ENCODE measurements at places on chromosomes 3 and 15. TPM values are rescaled to one million over a fixed set of nuclear protein-coding genes. Genes with fewer than 3 reads are reported as not detected.
A peak's percentile ranks its signal among the peaks of the same experiment; 100 is the strongest.

Gene GOLGA6L7
- total RNA-seq: not detected

Gene CTXN2
- not detected for total RNA-seq

Gene ULK4
- 24.1 TPM for total RNA-seq

Gene MYRIP
- 7.4 TPM for total RNA-seq

Gene ARHGAP31
- total RNA-seq: 13.0 TPM

Gene PHLDB2
- total RNA-seq: 66.8 TPM

Gene SGO1
- 10.8 TPM for total RNA-seq

Gene CHRNA3
- total RNA-seq: 3.7 TPM

DNA sequence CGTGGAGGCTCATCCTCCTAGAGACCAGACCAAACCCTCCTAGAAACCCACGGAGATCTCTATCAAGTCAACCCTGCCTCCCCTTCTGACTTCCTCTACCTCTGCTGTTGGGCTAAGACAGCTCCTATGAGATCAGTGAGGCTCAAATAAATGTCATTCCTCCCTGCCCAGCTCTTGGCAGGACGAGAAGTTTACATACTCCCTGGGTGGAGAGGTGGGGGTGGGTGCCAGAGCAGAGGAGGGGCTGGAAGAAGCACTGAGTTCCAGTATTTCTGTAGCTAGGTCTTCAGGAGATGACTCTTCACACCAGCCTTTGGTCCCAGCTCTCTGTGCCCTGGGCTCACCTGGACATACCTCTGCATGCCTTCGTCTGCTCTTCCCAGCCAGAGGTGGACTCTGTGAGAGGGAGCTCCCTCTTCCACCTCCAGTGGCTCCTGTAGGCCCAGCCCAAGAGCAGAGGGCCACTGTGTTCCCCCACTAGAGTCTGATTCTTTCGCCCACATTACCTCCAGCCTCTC lies 42.4 kb upstream of the TLE3 start:
- DNase-seq: no peak

- no peak for DNase-seq
Measured at GRCh38 chr3:78951342-78951945, 816.4 kb downstream of the ROBO1 start.

DNA sequence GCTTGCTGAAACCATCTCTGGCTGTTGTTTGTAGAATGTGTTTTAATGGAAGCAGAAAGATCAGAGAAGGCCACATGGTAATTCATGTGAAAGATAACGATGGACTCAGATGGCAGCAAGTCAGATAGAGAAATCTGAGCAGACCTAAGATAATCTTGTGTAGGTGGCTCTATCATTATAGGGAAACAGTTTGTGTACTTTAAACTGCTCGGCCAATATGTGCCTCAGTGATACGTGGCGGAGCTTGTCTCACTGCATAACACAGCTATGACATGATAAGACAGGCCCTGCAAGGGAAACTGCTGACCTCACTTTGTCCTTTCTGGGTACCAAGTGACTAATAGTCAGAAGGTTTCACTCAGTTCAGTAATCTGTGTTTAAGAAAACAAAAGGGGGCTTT lies 51.0 kb downstream of the MME start:
- no peak for DNase-seq

DNA sequence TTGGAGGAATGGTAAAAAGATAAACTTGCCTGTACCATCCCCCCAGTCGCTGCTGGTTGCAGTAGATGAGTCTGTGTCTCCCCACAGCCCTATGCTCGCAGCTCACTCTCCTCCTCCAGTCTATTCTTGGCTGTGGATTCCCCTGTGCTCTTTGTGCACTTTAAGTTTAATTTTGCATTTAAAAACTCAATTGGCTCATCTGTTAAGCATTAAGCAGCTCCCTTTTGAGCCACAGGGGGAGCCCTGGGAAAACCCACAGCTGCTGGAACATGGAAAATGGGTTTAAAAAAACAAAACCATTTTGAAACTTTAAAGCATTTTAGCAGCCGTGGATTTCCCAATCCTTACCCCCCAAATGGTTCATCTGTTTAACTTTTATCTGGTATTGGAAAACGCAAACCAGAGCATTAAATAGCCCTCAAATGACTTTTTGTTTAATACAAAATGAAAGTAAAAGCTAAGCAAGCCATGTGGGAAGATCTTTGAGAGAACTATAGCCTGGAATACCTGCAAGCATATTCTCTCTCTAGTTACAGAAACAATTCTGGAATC lies 536.9 kb downstream of the ZIC1 start:
- no peak for DNase-seq

GRCh38 chr3:153233986-153234385 lies 72.0 kb downstream of the RAP2B start:
- DNase-seq: no peak

GRCh38 chr3:30680789-30681648 lies 74.6 kb downstream of the TGFBR2 start:
- DNase-seq: no peak

DNA sequence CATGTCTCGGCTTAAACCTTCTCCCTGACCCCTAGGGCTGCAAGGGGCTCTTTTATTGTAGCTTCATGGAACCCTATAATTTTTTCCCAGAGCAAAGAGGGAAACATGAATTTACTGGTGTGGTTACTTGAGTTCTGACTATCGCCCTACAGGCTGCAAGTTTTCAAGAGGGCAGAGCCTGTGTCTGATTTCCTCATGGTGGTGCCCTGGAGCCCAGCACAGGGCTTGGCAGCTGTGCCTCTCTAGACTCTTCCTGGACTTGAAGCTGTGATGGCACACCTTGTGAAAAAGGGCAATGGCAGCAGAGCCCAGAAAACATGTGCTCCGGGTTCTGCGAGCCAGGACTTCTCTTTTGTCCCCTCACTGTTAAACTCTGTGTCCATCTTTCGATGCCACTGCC lies 34.2 kb upstream of the TF start:
- DNase-seq: peak; percentile 69

DNA sequence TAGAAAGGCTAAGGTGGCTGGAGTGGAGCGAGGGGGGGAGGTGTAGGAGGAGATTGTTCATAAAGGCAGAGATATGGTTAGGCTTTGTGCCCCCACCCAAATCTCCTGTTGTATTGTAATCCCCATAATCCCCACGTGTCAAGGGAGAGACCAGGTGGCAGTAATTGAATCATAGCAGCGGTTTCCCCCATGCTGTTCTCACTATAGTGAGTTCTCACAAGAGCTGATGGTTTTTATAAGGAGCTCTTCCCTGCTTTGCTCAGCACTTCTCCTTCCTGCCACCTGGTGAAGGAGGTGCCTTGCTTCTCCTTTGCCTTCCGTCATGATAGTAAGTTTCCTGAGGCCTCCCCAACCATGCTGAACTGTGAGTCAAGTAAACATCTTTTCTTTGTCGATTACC lies 64.7 kb upstream of the CFAP161 start:
- DNase-seq: no peak

GRCh38 chr15:65245096-65245856 lies 34.0 kb upstream of the CILP start:
- peak; percentile 97 for DNase-seq

DNA sequence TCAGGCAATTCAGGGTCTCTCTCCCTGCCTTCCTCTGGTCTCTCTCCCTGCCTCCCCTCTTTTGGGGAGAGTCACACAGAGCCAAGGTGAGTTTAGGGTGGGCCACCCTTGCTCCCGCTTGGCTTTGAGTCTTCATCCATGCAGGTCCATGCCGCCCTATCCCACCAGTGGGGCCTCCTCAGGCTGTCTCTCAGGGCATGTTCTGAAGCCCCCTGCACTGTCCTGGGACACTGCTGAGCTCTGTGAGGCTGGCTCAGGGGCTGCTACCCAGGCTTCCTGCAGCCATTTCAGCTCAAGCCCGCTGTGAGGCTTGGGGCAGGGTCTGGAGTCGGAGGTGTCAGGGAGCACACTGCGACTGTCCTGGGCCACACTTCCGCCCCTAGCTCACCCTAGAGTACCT lies 203.1 kb downstream of the SSR3 start:
- DNase-seq: no peak

- DNase-seq: no peak
Measured at GRCh38 chr3:125232401-125232800, 19.9 kb upstream of the SLC12A8 start.

DNA sequence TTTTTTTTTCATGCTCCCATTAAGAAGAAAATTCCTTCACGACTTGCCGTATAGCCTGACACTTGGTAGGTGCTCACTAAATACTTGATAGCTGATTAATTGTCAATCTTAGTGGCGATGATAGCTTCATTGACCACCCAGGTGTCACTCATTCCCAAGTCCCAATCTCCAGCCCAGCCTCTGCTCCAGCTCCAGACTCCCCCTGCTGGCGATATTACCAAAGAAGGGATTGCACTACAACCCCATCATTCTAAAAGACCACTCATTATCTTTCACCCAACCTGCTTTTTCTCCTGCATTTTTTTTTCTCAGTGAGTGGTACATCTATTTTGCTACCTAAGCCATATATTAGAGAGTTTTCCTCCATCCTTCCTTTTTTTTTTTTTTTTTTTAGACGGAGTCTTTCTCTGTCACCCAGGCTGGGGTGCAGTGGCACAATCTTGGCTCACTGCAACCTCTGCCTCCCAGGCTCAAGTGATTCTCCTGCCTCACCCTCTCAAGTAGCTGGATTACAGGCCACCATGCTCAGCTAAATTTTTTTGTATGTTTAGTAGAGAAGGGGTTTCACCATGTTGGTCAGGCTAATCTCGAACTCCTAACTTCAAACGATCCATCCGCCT lies 19.5 kb upstream of the COMMD2 start:
- no peak for DNase-seq

DNA sequence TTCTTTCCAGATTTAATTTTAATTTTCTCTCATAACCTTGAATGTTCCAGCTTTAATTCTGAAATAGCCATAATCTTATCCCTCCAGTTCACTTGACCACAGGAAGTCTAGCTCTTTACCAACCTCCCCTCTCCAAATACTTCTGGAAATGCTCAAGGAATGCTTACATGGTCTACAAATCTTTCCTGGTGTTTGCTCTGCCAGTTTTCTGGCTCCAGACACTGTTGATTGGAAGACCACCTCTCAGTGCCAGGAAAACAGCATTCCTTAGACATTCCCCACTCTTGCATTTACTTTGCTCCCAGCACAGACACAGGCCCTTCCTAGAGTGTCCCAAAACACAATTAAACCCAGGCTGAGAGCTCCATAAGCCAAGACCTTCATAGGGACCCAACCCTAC lies 98.6 kb downstream of the MESD start:
- no peak for DNase-seq

- no peak for DNase-seq
Measured at GRCh38 chr3:28948685-28949084, 332.2 kb upstream of the RBMS3 start.

GRCh38 chr3:188672840-188673239 lies 498.9 kb upstream of the TPRG1 start:
- no peak for DNase-seq

DNA sequence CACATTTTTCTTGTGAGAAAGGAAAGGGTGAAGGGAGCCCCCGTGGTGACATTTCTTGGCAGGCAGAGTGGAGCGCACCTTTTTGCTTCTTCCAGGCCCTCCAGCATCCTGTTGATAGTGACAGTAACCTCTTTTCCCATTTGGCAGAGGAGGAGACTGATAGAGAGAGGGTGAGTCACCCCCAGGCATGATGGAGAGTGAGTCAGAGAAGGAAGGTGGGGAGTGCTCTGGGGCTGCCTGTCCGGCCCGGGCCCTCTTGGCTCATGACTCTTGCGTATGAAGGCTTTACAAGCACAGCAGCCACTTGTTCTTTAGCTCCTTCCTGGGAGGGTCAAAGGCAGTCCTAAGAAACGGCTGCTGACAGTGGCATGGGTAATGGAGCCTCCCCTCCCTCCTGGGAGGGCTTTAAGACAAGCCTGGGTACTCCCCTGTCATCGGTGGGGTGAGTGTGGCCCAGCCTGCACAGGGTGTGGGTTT lies 16.0 kb downstream of the ANKRD63 start:
- DNase-seq: peak; percentile 97

GRCh38 chr3:82636177-82636576 lies 874.7 kb upstream of the GBE1 start:
- DNase-seq: no peak

- DNase-seq: no peak
Measured at GRCh38 chr3:185270262-185270955, 16.6 kb upstream of the EHHADH start.

DNA sequence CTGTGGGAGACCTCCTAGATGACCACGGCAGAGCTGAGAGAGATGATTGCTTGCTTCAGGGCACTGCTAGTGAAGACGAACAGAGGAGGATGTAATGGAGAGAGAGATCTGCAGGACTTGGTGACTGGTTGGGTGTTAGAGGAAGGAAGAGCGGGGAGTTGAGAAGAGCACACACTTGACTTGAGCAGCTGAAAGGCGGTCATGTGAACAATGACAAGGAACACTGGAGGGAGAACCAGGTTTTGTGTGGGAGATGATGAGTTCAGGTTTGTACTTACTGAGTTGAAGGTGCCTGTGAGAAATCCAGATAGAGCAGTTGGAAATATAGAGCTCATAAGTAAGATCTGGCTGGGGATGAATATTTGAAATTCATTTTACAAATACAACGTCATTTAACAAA lies 40.3 kb downstream of the CDAN1 start:
- no peak for DNase-seq
